ENCODE measurements at places on chromosomes 5 and 9. TPM values are rescaled to one million over a fixed set of nuclear protein-coding genes. Genes with fewer than 3 reads are reported as not detected.

RFESD gene
- 5.6 TPM for polyA plus RNA-seq

SIGMAR1 gene
- 56.3 TPM for polyA plus RNA-seq

BARX1 gene
- polyA plus RNA-seq = 0.78 TPM

CDKN2B gene
- polyA plus RNA-seq = 0.40 TPM

MOCS2 gene
- 74.3 TPM for polyA plus RNA-seq

SAXO1 gene
- polyA plus RNA-seq = 0.14 TPM

MATR3 gene
- 652 TPM for polyA plus RNA-seq

ASTN2 gene
- 16.2 TPM for polyA plus RNA-seq

COMMD10 gene
- 50.7 TPM for polyA plus RNA-seq

SLC35D2 gene
- 37.2 TPM for polyA plus RNA-seq

KCNN2 gene
- 6.1 TPM for polyA plus RNA-seq

BHMT gene
- 275 TPM for polyA plus RNA-seq

GLRA1 gene
- not detected for polyA plus RNA-seq

FOXD4L3 gene
- polyA plus RNA-seq = not detected

F2R gene
- polyA plus RNA-seq = 57.6 TPM

FST gene
- polyA plus RNA-seq = 28.8 TPM

CATSPER3 gene
- polyA plus RNA-seq = 1.5 TPM

ENC1 gene
- 59.3 TPM for polyA plus RNA-seq

VCP gene
- polyA plus RNA-seq = 245 TPM

Data from renal pelvis (tissue), 12 donors.